AML-193 (cell line): ENCODE measurements at places on chromosomes 3 and 15.
A peak's percentile ranks its signal among the peaks of the same experiment; 100 is the strongest.

GRCh38 chr3:189687475-189687874, 56.3 kb downstream of the TP63 start:
- no peak for DNase-seq

DNA sequence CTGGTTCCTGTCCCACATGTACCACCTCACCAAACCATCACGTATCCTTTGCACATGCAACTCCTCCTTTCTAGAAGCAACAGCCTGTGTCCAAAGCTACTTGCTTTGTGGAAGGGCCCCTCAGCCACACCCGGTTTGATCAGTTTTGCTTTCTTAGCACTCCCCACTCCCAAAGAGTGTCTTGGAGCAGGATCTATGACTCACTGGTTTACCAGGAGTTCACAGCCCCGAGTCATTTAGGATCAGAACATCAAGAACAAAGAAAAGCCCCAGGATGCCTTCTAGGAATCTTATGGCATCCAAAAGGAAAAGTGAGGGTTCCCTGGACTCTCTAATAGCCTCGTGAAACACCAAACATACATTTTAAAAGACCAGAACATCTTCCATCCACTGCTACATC, 50.7 kb upstream of the IGF1R start:
- no peak for DNase-seq

GRCh38 chr3:10981961-10982360, 10.6 kb upstream of the SLC6A1 start:
- DNase-seq = no peak

DNA sequence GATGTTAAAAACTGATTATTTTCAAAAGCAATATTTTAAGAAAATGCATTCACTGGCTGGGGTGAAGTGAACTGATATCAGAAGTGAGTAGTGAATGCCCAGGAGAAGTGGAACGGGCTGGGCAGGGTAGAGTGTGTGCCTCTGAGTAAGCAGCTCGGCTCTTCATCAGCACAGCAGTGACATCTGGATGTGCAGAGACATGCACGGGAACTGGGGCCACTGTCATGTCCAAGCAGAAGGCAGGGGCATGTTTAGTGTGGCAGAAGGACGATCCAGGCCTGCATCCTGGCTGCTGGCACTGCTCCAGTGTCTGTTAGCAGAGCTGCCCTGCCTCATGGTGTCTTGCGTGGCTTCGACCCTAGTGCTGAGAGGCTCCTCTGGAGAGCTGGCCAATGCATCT, 305.6 kb upstream of the LRRFIP2 start:
- DNase-seq = no peak

DNA sequence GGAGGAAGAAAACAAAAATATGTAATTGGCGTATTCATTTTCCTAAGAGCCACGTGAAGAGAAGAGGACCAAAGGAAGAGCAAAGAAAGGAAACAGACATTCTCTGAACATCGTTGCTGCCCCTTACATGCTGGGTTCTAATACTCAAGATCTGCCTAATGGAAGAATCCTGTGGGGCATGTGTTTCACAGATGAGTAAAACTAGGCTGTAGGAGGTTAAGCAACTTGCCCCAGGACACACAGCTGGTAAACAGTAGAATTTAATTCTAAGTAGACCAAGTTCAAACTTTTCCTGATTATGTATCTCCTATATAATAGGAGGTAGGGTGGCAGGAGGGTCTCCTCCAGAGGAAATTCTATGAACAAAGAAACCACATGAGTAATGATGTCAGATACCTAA, 106.1 kb upstream of the TNFAIP8L3 start:
- DNase-seq = no peak

DNA sequence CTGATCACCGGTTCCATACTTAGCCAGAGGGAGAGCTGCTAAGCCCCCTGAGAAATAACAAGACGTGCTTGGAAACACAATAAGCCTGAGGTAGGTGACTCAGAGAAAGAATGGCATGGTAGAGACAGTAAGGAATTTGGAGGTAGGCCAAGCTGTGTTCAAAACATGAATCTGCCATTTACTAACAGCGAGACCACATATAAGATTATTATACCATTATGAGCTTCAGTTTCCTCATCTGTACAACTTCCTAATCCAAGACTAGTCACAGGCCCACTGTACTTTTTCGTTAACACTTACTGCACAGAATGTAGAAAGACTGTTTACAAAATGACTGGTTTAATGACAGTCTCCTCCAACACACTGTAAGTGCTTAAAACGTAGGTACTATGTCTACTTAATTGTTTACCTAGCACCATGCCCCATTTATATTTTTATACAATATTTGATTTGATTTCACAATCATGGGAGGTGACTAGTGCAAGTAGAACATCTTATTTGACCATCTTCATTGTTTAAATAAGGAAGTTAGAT, 25.7 kb downstream of the ATOSA start:
- no peak for DNase-seq

GRCh38 chr15:78203346-78204225, 30.8 kb downstream of the ACSBG1 start:
- no peak for DNase-seq

DNA sequence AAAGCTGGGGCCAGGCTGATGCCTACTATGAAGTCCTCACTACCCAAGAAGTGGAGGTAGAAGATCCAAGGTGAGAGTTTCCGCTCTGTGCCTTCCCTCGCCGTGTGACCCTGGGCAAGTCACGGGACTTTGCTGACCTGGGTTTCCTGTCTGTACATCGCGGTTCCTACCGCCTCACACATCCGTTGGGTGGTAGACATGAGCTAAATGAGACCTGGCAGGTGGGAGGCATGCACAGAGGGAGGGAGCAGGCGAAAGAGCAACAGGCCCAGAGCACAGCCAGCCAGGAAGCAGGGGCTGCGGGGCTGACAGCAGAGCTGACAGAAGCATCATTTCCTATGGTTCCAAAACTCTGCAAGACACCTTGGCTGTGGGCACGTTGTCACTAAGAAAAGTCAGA, 157.3 kb upstream of the BHLHE40 start:
- DNase-seq = no peak

- no peak for DNase-seq
These were observed 4.8 kb downstream of the LRRC58 start for GRCh38 chr3:120344349-120344748.

DNA sequence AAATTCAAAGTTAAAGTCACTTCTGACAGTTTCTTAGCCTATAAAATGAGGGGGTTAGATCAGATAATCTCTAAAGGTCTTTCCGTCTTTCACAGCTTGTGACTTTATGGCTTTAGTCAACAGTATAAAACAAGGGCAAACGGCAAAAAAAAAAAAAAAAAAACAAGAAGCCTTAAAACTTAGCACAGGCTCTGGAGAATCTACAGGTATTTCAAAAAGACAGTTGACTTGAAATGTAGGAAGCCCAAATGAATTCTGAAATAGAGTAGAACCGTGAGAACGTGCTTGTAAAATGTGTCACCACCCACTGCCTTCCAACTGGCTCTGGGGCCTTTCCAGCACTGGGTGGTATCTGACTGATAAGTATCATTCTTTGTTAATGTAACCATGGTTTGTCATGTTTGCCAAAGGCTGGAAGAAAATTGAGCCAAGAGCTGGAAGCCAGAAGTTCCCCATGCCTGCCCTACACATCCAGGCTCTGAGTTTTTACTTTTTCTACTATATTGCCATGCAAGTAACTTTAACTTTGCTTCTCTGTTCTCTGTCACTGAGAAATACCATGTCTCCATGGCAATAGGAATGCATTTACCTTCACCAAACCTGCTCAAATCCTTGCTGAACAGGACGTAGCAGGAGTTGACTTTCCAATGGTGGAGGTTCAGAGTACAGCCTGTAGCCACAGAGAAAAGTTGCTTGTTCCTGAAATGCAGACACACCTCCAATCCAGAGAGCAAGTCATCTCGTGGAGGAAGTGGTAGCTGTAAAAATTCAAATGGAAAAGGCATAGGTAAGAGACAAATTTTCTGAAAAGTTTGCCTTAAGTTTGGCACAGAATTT, 35.8 kb upstream of the THSD4 start:
- DNase-seq = no peak

GRCh38 chr15:93213281-93213680, 124.3 kb upstream of the RGMA start:
- no peak for DNase-seq

DNA sequence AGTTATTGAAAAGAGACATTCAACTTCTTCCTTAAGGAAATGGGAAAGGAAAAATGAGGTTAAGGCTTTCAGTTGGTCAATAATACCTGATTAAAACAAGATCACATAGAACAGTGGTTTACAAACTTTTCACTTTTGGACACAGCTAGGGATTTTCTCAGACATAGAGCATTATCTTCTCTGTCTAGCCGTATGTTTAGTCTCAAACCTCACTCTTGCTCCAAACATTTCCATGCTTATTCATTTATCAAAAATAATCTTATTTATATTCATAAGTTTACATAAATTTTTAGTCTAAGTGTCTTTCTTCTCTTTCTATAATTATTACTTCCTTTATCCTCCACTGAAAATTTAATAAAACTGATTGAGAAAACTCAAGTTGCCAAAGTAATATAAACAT, 114.2 kb upstream of the AZI2 start:
- no peak for DNase-seq

GRCh38 chr15:41855261-41855961, 16.8 kb downstream of the PLA2G4B start:
- DNase-seq = no peak

DNA sequence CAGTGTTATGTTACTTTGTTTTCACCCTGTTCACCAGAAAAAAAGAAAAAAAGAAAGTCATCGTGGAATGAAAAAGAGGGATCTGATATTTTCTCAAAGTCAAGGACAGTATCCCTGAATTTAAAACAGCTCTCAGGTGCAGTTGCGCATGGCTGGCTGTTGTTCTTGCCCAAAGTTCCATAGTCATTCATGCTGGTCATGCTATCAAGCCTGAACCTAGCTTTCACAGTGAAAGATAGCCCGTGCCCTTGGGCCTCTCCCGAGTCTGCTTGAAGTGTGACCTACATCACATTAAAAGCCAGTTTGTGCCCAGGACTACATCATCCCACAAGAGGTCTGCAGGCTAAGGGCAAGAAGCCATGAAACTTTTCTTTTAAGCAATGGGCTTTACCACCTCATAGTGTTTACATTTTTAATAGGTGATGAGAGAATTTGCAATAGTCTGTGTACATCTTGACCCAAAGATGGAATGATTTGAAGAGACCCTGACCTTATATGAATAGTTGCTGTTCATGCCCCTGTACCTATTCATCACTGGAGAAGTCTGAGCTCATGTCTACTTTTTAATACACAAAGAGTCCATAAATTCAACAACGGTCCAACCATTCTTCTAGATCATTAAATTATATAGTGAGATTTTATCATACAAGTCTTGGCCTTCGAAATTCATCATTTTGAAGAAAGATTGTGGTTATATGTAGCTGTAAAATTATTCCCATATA, 522.5 kb upstream of the MCTP2 start:
- DNase-seq = no peak

GRCh38 chr3:11117591-11117990, 36.7 kb upstream of the HRH1 start:
- DNase-seq = no peak

GRCh38 chr15:79916502-79917132, 19.8 kb upstream of the MTHFS start:
- DNase-seq = no peak

GRCh38 chr15:39427705-39428104, 153.2 kb upstream of the THBS1 start:
- DNase-seq = peak; percentile 33

DNA sequence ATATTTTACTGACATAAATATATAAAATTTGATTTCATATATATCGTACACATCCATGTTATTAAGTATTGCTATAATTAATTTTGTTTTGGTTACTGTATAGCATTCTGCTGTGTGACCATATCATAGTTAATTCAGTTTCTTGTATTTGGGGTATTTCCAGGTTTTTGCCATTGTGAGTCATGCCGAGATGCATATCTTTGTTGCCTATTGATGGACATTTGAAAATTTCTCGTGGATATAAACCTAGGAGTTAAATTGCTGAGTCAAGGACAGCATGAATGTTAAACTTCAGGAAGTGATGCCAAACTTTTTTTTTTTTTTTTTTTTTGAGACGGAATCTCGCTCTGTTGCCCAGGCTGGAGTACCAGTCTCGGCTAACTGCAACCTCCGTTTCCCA, 33.7 kb upstream of the GPR171 start:
- no peak for DNase-seq

DNA sequence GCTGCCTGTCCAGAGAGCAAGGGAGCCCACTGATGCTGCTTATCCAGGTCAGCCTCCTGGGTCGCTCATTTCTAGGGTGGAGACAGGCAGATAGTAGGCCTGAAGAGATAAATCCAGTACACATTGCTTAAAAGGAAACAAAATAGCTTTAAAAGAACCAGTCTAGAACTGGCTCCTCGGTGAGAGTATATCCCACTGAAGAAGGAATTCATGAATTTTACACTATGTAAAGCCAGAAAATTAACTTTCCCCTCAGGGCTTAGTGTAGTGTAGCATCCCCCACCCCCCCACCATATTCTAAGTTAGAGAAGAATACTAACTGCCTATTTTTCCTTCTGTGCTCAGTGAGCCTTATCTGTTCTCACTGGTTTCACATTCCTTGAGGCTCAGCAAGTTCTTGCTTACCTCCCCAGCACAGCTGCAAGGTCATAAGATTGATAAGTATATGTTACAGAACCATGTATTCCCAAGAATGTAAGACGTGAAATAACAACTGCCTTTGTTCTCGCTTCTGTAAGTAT, 30.5 kb upstream of the NOX5 start:
- DNase-seq = no peak

GRCh38 chr15:69532066-69532465, 79.4 kb downstream of the RPLP1 start:
- no peak for DNase-seq

DNA sequence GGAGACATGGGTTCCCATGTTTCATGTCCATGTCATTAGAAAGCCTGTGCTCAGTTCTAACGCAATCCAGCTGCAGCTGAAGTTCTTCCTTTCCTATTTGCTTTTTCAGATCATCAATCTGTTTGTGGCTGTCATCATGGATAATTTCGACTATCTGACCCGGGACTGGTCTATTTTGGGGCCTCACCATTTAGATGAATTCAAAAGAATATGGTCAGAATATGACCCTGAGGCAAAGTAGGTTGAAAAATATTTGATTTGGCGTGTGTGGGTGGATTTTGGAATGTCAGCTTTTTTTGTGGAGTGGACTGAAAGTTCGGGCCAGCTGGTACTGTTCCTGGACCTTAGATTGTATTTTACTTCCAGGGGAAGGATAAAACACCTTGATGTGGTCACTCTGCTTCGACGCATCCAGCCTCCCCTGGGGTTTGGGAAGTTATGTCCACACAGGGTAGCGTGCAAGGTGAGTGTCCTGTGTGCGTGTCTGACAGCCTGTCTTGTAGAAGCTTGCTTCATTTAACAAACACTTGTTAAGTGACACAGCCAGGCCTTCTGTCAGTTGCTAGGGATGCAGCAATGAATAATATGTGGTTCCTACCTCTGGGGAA, 69.6 kb downstream of the CHDH start:
- DNase-seq = no peak

- DNase-seq = no peak
These were observed 1.2 kb downstream of the EIF1B start for GRCh38 chr3:40310705-40311104.

GRCh38 chr3:14457999-14458398, 55.6 kb downstream of the SLC6A6 start:
- no peak for DNase-seq
